ENCODE measurements at places on chromosomes 7 and 10.

GRCh38 chr10:30437031-30437841 lies 3.3 kb downstream of the MAP3K8 start:
- DNase-seq: peak; percentile 80

- DNase-seq: no peak
Observed at GRCh38 chr10:5530412-5530806, 5.6 kb downstream of the CALML3 start.

GRCh38 chr7:45225311-45225947 lies 67.8 kb downstream of the RAMP3 start:
- no peak for DNase-seq

DNA sequence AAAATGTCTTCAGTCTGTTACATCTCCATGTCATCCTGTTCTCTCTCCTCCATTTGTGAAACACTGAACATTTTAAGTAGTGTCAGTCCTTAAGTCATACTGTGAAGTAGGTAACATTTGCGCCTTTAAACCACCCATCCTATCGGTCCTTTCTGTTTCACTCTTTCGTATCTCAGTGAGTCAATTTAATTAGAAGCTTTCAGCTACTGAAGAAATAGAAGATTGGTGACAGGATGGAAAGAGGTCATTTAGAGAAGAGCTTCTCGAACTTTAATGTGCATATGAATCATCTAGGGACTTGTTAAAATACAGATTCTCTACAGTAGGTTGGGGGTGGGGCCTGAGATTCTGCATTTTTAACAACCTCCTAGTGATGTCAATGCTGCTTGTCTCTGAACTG lies 113.4 kb downstream of the SRI start:
- DNase-seq: no peak

- DNase-seq: no peak
Observed at GRCh38 chr10:89651916-89652573, 7.0 kb upstream of the PANK1 start.

- DNase-seq: no peak
Observed at GRCh38 chr7:9958486-9958885, 1015.2 kb upstream of the PHF14 start.

DNA sequence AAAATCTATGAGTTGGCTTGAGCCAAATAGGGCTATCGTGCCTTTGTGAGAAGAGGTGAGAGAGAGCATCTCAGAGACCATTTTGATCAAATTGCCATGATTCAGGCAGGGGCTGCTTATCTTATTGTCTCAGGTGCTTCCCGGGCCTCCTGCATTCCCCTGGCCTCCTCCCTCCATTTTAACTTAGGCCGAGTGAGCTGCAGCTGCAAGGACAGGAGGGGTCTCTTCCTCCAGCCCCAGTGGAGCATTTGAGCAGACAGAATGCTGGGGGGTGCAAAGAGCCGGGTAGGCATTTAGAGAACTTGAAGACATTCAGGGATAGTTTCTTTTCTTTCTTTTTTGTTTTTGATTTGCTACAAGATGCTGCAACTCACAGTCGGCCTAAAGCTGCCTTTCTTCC lies 59.0 kb downstream of the BUB3 start:
- no peak for DNase-seq

DNA sequence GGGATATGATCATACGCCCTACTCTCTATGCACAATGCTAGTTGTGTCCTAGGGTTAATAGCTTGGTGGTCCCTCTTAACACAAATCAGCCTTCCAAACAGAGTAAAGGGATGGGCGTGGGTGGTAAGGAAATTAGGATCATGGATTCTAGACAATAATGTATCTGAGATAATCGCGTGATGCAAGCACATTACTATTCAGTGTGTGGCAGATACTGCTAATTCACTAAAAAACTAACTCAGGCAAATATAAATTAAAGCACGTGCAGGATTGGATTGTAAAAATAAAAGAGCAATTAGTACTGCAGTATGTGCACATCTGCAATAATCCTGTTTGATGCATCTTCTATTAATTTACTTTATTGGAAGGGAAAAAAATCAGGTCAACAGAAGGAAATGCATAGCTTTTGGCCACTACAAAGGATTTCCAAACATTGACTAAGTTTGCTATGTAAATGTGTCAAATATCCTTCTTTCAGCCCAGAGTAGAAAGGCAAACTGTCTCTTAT lies 22.0 kb downstream of the TWIST1 start:
- no peak for DNase-seq

DNA sequence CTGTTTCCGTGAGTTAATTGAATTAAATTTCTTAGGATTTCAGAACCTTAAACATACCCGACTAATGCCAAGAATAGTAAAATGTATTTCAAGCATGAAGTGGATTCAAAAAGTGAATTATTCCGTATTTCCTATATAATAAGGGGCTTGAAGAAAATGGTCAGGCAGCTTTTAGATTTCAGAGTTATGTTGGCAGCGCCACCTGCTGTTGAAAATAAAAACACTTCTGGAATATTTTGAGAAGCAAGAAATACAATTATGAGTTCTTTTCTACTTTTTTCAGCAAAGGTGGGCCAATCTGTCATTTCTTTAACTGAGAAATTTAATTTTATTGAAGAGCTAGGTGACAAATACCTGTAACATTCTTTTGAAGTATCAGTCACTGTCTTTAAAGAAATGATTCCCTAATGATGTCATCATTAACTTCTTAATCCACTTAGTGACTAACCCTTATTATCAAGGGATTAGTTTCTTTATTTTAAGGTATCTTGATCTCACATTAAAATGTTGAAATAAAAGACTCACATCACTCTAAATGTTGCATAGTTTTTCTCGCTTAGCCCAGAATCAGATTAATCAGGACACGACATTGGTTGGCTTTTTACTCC lies 36.6 kb upstream of the AGR3 start:
- no peak for DNase-seq

DNA sequence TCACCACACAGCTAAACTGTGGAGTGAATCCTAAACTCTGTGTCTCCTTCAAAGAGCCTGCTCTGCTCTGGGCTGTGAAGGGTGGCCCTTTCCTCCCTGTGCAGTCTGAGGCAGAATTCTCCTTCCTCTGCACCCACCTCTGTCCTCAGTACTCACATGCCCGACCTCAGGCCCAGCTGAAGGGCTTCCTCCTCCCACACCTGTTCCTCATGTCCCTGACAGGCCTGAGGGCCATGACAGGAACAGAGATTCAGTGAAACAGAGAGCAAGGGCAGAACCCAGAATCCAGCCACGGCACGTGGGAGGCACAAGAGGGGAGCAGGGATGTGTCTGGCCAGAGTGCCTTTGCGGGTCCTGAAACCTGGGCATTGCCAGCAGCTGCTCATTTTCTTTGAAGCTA lies 13.9 kb downstream of the CREB3L2 start:
- no peak for DNase-seq

- DNase-seq: no peak
Observed at GRCh38 chr7:2084781-2085505, 147.8 kb downstream of the MAD1L1 start.

DNA sequence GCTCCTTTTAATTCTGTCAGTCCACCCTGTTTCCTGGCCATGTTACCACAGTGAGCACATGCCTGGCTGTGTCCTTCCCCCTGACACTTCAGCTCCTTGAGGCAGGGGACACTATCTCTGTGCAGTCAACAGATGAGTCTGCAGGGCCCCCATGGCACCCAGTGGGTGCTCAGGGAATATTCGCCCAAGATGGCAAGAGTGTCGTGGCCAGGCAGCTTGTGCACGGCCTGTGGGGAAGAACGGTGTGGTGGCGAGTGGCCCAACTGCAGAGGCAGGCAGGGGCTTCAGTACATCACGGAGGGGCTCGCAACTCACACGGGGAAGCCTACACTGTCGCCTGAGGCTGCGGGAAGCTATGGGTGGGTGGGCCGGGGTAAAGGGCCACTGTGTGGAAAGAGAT lies 91.1 kb downstream of the TRRAP start:
- no peak for DNase-seq

- no peak for DNase-seq
Observed at GRCh38 chr7:117023325-117023854, 70.1 kb downstream of the ST7 start.

DNA sequence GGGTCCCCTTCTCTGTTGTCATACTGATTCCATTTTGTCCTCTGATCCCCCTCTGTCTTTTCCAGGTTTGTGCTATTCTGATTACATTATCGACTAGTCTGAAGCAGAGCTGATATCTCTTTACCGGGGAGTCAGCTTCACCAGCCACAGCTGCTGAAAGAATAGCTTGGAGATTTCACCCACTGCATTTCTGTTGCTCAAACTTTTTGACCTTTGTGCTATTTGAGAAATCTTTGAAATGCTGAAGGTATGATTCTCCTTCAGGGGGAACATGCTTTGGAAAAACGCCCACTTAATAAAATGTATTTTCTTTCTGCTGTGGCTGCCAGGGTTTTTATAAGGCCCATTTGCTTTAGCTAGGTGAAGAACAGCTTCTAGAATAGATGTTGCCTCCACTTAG lies 197.8 kb upstream of the TCF7L2 start:
- no peak for DNase-seq

DNA sequence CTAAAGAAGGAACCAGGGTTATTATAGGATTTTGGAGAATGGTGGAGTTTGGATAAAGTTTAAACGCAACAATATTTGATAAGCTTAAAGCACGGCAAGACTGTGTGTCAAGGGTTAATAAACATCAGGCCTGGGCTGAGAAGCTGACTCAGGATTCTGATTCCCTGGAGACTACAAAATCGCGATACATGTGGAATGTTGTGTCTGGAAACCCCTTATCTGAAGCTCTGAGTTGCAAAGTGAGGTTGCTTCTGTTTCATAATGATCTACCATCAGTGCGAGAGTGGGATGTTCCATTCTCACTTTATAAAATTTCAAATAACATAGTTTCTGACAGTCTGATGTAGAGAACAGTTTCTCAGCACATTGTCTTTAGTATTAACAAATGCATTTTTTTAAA lies 7.8 kb downstream of the C1GALT1 start:
- DNase-seq: no peak

DNA sequence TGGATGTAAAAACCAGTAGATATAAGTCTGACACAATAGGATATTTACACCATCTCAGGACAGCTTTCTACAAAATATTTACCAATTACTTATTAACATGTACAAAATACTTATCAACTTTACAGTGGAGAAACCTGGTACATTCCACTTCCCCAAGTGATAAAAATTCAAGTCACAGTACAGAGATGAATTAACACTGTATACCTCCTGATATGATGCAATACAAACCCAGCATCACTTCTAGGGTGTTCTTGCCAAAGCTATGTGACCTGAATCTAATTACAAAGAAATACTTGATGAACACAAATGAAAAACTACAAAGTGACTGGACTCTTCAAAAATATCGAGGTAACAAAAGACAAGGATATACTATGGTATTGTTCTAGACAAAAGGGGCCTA lies 156.4 kb upstream of the FGFR2 start:
- no peak for DNase-seq

DNA sequence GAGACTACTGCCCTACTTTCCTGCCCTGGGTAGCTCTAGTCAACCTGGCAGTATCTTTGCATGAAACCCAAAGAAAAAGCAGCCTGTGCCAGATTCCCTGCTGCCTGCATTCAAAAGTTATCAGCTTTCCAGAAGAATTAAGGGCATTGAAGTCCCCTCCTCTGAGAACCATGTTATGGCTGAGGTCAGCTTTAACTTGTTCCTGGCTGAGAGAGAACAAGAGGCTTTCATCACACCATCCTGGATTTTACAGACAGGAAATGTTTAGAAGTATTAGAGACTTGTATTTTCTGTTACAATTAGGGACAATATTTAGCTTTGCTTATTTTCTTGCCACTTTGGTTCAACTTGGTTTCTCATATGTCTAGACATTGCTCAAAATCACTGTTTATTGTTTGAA lies 238.8 kb downstream of the ARL4A start:
- no peak for DNase-seq

GRCh38 chr10:69089638-69090599 lies 2.0 kb downstream of the SRGN start:
- peak; percentile 44 for DNase-seq

GRCh38 chr10:66627156-66627555 lies 298.7 kb upstream of the LRRTM3 start:
- DNase-seq: no peak

DNA sequence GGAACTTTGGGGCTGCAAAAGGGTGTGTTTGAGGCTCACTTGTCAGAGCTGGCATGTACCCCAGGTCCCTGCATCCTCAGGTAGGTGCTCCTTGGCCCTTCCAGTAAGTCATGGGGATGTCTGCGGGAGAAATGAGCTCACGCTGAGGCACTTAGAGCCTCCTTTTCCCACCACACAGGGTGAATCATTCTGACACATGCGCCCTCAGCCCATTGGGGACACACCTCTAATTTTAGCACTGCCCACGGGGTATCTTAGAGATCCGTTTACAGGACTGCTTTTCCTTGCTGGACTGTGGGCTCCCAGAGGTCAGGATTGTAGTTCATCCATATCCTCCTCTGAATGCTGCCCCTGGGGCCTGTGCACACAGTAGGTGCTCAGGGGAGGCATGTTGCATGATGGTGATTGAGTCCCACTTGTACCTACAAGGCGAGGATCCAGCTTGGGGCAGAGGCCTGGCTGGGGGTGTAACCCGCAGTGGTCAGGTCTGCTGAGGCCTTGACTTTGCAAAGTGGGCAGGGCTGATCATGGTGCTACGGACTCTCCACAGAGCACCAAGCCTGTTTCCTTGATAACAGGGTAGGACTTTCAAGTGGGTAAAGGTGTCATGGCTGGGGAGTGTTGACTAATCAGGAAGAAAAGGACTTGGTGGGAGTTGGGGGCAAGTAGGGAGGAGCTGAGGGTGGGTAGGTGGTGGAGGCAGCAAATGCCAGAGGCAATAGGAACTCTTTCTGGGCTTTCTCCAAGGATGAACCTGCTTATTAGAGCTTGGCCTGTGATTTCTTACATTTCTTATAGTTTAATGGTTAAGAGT lies 5.8 kb downstream of the TSPAN15 start:
- DNase-seq: no peak

DNA sequence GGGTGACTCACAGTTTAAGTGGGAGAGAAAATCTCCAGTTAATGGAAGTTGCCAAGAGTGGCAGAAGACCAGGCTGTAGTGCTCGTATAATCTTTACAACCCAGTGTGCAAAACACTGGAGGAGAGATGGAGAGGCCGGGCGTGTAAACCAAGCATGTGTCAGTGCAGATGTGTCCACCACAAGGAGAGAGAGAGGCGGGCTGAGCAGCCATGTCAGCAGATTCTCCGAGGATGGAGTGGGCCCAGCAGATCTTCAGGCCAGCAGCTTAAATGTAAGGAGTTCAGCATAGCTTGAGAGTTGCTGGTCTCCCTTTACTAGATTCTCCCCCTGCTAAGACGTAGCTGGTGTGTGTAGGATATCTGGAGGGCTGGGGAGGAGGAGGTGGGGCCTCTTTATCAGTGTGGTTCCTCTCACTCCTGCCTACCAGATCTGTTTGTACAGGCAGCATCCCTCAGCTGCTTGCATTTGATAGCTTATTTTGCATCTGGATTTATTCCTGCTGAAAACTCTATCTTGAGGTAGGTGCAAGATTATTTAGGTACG lies 13.7 kb downstream of the BPGM start:
- DNase-seq: no peak

- DNase-seq: no peak
Observed at GRCh38 chr10:63583909-63584724, 62.9 kb downstream of the REEP3 start.

Measured in GF-D8 (cell line).